Epithelial cell of esophagus (primary cell): ENCODE measurements at places on chromosomes 1 and 21.

GRCh38 chr1:115217150-115218033, 120.7 kb downstream of the NGF start:
- no peak for DNase-seq

DNA sequence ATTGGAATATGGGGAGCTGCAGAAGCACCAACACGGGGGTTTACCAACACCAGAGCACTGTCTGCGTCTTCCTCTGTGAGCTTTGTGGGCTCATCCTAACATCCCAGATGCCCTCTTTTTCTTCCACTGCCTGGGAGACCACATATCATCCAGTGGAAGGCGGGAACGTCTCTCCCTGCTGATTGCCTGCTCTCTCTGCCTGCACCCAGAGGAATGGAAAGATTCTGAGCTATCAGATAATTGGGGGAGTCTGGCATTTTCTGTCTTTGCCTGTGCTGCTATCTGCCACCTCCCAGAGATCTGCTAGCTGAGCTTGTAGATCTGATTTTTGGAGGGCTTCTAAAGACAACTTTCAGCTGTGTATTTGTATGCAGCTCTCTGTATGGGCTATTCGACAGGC, 166.2 kb upstream of the PLXNA2 start:
- no peak for DNase-seq

- no peak for DNase-seq
Observed at GRCh38 chr1:208129060-208129459, 115.1 kb downstream of the PLXNA2 start.

GRCh38 chr1:53693339-53693738, 45.6 kb downstream of the GLIS1 start:
- DNase-seq: no peak

DNA sequence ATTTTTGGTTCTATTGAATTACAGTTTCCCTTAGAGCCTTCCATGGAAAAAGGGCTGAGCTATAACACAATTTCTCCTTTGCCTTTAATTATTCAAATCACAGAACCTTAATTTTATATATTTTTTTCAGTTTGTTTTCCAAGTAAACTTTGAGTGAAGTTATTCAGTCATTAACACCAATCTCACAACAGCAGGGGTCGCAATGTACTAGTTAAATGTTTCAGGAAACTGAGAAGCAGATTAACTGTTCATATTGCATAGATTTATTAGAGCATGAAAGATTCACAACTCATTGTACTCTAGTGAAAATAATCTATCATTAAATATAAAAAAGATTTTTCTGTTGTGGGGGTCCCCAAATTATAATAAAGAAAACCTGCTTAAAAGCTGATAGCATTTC, 64.1 kb downstream of the KIFAP3 start:
- peak; percentile 65 for DNase-seq

DNA sequence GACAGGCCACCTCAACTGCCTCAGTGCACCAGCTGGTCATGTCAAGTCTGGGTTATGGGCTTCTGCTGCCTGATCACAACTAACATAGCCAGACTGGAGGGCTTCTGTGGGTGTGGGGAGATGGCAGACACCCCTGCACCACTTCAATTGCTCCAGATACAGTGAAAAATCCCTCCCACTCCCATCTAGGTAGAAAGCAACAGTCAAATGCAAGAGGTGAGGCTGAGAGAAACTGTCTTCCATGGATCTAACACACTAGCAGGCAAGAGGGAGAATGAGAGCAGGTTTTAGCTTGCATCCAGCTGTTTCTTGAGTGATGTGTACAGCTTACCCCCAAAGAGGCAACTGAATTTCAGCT, 10.8 kb downstream of the KCNA2 start:
- no peak for DNase-seq

- no peak for DNase-seq
Observed at GRCh38 chr1:61070054-61070453, 12.3 kb upstream of the NFIA start.

DNA sequence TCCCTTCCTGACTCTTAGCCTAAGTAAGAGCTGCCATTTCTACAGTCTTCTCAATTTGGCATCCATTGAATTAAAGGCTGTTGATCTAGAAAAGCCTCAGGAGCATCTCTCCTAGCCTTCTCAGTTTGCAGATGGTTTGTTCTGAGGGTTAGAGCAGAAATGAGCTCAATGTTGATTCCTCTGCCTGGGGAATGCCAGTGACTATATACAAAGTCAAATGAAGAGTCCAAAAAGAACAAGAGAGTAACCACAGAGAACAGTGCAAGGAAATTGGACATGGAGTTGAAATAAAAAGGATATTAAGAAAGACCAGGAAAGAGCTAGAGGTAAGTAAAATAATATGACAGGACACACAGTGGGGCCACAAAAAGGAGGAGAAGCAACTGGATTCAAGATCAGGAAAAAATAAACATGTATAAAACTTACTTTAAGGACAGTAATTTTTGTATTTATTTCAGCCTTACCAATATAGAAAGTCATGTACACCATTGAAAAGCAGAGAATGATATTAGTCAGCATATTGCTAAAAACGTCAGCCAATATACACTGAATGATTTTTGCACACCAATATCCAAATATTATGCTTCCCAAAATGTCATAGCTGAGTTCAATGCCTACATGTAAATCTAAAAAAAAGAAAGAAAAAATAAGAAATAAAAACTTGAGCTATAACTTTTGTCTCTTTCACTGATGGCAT, 21.3 kb downstream of the SLC9C2 start:
- no peak for DNase-seq

DNA sequence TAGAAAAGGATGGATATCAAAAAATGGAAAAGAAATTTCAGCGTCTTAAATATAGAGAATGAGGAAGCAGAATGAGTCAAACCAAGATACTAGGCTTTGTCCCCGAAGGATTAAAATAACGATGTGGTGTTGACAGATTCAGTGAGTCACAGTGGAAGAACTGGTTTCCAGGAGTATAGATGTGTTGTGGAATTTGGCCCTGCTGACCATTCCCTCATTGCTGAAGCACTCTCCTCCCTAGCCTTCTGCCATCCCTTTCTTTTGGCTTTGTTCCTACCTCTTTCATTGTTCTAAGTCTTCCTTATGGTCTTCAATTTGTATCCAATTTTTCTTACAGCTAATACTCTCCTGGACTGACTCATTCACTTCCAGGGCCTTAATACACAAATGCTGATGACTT, 23.1 kb upstream of the USP25 start:
- peak; percentile 98 for DNase-seq

- no peak for DNase-seq
Observed at GRCh38 chr1:36400825-36401601, 3.3 kb upstream of the LSM10 start.

- DNase-seq: no peak
Observed at GRCh38 chr1:18542351-18542750, 61.6 kb downstream of the KLHDC7A start.

DNA sequence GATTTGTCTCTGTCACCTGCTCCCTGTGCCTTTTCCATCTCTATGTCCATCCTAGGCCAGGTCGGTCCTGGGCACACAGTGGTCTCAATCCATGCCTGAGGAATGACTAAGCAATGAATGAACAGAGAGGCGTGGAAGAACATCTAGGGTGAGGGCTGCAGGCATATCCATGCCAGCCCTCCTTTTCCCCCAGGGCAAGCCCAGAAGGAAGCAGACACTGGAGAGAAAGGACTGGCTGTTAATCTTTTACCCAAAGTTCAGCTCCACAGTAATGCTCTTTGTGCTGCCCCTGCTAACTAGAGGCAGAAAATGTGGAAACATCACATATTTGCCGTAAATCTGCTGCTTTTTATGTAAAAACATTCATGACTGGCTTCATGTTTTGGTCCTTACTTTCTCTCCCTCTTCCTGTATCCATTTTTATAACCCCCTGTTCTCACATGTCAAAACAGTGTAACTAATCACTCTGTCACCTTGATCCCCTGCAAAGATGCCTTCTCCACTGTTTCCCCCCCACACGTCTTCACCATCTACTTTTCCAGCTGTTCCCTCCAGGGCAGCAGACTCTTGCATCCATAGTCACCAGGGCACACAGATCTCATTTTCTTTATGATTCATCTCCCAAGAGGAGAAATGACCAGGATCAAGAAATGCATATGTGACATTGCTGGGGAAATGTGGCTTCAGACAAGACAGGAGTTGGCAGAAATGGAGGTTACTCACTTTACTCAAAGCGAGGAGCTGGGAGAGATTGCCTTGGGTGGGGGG, 166.4 kb upstream of the PROX1 start:
- no peak for DNase-seq

DNA sequence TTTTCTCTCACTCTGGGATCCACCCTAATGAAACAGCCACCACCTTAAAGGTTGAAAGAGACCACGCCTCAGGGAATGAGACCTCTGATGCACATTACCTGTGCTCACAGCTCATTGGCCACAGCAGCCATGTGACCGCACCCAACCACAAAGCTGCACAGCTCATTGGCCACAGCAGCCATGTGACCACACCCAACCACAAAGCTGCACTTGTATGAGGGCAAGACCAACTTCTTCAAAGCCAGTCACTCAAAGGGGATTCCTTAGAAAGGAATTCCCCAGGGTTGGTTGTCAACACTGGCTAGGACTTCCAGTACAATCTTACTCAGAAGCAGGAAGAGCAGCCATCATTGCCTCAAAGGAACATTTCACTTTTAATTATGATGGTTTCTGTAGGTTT, 43.6 kb upstream of the PDE9A start:
- no peak for DNase-seq

- peak; percentile 76 for DNase-seq
Observed at GRCh38 chr1:23103001-23103889, 65.4 kb downstream of the LUZP1 start.

DNA sequence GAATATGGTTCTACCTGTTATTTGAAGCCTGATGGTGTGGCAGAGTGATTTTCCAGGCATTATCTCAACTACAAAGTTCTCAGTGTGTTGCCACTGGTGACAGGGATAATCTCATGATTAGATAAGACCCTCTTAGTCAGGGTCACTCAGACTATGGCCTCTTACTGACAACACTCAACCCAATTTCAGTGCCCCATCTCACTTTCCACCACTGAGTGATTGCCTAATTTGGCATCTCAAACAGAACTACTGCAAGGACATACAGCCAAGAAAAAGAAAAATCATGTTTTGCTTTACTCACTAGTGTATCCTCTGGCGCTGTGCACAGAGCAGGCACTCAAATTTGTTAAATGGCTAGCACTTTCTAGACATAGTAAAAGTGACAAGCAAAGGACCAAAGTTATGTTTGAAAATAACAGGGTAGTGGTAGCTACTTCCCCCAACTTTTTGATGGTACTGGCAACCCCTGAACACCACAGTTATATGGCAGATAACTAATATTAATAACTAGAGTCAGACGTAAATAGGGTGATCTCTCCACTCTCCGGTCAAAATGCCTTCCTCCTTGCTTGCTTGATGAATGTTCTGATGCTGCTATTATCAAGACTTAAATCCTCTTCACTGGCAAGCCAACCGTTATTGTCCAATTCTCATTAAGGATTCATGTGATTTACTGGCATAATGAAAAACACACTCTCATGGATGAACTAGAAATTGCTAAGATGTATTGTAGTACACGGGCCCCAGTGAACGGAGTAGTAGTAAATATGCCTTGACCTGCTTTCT, 37.1 kb upstream of the SLC30A10 start:
- no peak for DNase-seq

DNA sequence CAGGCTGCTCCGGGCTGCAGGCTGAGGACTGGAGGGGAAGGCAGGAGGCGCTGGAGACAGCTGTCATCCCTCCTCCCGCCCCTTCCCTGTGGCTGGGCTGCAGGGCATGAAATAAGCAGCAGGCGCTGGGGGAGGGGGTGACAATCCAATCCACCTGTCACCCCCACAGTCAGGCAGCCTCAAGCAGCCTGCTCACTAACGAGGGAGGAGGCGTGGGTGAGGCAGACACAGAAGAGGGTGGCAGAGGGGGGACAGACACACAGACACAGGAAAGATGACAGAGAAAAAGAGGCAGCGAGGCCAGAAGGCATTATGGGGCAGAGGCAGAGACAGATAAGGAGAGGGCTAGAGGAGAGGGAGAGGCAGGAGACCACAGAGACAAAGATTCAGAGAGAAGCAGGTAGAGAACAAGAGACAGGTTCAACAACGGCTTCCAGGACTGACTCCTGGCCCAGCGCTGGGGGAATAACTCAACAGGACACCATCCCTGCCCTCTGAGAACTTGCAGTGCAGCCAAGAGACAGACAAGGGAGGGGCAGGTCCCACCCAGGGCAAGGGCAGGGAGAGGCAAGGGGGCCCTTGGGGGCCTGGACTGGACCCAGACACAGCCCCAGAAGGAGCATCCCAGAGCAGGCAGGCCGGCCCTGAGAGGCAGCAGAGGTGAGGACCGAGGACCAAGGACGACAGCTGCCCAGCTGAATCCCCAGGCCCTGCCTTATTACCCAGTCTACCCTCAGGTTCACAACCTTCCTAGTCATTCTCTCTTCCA, 11.2 kb downstream of the MEF2D start:
- no peak for DNase-seq

DNA sequence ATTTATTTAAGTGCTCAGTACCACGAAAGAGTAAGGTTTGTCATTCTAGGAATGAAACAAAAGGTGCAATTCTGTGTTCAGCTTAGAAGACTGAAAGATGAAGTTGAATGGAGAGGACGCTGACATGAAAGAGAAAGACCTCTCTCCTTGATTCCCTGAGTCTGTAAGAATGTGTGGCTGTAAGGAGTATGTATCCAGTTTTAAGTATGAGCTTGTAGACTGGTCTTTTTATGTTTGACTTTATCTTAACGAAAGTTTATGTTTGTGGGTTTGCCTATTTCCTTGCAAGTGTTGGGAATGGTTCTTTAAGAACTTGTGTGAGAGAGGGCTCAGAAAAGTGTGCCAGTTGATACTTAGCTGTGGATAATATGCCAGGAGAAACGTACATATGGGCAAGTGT, 1.4 kb downstream of the CHD1L start:
- no peak for DNase-seq

DNA sequence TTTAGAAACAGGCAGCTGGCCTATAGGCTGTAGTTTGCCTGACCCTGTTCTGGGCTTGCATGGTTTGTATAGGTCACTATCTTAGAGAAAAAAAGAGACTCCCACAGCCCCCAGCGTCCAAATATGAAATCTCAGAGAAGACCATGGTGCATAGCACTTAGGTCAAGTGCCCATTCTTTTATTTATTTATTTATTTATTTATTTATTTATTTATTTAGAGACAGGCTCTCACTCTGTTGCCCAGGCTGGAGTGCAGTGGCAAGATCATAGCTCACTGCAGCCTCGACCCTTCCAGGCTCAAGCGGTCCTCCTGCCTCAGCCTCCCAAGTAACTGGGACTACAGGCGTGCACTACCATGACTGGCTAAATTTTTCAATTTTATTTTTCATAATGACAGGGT, 50.8 kb upstream of the ARTN start:
- DNase-seq: no peak

GRCh38 chr1:59609245-59609644, 205.5 kb upstream of the HOOK1 start:
- DNase-seq: no peak
